Stromal cell of bone marrow (primary cell): ENCODE measurements at places on chromosomes 3 and 15.

DNA sequence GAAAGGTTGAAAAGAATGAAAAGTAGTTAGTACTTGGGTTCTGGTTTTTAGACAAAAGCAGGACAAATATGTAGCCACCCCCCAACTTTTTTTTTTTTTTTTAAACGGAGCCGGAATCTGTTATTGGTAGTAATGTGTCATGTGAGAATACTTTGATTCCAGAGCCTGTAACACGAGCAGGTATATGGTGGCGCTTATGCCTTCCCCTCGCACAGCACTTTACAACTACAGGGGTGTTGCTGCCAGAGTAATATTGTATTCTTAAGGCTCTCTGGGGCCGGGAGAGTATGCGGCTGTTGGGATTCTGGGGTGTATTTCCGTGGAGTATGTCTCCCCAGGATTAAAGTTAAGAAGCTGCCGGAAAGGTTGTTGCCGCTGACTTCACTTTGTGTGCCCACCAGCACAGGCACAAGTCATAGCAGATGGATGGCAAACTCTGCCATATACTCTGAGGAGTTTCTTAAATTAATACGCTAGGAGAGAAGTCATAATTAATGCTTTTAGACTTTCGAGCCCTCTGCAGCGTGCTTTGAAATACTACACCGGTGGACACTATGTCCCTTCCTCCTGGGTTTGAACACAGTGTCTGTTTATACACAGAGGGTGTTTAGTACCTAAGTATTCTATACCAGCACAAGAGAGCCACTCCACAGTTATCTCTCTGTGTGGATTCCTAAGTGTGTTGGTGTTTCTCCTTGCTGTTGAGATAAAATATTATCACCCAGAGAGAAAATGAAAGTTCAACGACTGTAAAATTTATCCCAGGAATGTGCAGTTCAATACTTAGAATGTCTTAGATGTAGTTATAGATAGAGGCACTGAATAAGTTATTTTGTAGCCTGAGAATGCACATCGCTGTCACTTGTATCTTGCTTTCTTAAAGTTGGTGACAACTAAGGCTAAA lies 1.4 kb downstream of the MBNL1 start:
- DNase-seq, result no peak

DNA sequence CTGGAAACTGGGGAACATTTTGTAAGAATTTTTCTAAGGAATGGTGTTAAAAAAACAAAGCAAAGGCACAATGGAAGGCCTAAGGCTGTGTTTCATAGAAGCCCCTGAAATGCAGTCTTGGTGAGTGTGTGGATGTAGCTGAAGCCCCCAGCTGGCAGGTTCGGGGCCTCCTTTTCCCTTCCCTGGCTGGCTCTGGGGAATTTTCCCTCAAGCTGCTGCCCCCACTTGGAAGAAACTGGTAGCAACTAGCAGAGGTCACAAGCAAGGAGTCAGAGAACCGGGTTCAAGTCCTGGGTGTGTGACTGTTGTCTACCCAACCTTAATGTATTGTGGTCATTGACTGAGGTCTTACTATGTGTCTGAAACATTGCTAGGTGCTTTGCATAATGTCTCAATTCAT lies 85.3 kb upstream of the MYZAP start:
- DNase-seq, result no peak

GRCh38 chr15:63831041-63831440 lies 2.7 kb downstream of the HERC1 start:
- no peak for DNase-seq

- DNase-seq, result no peak
Observed at GRCh38 chr3:168802766-168803165, 707.0 kb upstream of the GOLIM4 start.

DNA sequence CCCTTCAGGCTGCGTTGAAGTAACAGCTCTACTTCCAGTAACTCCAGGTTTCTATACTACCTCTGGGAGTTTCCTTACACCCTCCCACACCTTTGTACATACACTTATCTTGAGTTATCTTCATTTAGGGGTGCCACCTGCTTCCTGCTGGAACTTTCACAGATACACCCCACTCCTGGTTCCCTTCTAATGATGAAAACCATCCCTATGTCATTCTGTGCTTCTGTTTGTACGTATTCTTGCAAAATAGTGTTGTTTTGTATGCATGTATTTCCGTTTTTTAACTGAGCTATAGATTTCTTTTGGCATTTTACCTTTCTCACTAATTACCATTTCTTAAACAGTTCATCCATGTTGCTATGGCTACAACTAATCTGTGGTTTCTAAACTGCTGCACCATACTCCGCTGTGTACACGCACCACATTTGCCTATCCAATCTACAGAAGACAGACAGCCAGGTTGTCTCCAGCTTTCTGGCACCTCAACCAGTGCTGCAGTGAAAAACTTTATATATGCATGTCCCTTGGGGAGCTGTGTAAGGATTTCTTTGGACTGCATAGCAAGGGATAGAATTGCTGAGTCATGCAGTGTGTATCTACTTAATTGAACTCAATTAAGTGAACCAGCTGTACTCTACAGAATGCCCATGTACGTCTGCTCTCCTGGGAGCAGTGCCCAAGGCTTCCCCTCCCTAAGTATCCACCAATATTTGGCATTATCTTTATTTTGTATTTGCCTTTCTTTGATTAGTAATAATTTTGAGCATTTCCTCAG lies 61.4 kb upstream of the ST8SIA2 start:
- DNase-seq, result no peak

DNA sequence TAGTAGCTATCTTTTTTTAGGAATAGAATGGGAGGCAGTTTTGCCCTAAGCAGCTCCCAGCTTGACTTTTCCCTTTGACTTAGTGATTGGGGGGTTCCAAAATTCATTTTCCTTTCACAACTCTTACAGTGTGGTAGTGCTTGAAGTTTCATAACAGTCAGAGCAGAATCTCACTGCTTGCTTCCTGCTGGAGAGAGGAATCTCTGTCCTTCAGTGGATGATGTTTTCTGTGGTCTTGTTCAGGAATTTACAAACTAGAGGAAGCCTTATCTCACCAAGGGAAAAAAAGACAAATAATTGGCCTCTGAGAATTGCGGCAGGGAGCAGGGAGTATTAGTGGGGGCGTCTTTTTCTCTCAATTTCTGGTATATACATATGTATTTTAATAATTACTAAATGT lies 326.6 kb upstream of the C2CD4B start:
- no peak for DNase-seq

GRCh38 chr3:101453961-101454360 lies 59.1 kb downstream of the SENP7 start:
- DNase-seq, result no peak
